ENCODE measurements at places on chromosomes 7 and 10. TPM values are rescaled to one million over a fixed set of nuclear protein-coding genes. Genes with fewer than 3 reads are reported as not detected.

DNA sequence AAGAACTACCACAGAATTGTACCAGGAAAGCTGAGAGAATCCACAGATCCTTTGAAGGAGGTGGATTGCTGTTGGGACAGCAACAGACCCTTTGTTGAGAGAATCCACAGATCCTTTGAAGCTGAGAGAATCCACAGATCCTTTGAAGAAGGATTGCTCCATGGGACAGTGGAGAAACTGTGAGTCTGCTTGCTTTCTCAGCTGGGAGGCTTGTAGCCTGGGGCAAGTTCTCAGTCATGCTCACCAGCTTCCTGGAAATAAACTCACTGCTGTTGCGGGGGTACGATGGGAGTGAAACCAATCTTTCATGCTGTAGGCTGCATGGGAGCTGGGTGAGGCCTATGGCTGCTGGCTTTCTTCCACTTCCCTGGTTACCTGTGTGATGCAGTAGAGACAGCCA is 106.3 kb downstream of the C7orf25 start:
- no peak for DNase-seq
- H3K27ac ChIP-seq, result no peak overlapping the region
- no peaks in the 10 kb centered on the region for H3K36me3 ChIP-seq
- no peak overlapping the region for H3K4me3 ChIP-seq
- H3K4me1 ChIP-seq, result no peaks in the 10 kb centered on the region

DNA sequence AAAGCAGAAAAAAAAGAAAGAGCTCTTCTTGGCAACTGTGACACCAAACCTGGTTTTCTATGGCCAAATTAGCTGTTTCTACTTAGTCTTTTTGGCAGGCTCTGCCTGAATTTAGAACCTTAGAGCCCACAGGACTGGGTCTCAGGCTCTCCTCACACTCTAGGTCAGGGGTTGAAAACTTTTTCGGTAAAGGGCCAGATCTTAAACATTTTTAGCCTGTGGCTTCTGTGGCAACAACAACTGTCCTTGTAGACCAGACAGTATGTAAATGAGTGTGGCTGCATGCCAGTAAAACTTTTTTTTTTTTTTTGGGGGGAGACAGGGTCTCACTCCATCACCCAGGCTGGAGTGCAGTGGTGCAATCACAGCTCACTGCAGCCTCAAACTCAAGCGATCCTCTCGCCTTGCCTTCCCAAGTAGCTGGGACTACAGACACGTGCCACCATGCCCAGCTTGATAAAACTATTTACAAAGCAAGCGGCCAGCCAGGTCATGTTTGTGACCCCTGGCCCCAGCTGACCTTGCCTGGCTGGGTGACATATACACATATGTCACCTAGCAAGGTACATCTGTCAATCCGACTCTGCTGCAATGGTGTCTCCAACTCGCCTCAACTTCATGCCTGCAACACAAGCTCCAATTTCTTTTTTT is 17.4 kb downstream of the KPNA7 start:
- H3K36me3 ChIP-seq, result no peaks in the 10 kb centered on the region
- H3K27ac ChIP-seq, result no peak overlapping the region
- no peak for DNase-seq
- no peak overlapping the region for H3K4me3 ChIP-seq
- H3K27me3 ChIP-seq, result no peaks in the 10 kb centered on the region
- H3K4me1 ChIP-seq, result no peaks in the 10 kb centered on the region

DNA sequence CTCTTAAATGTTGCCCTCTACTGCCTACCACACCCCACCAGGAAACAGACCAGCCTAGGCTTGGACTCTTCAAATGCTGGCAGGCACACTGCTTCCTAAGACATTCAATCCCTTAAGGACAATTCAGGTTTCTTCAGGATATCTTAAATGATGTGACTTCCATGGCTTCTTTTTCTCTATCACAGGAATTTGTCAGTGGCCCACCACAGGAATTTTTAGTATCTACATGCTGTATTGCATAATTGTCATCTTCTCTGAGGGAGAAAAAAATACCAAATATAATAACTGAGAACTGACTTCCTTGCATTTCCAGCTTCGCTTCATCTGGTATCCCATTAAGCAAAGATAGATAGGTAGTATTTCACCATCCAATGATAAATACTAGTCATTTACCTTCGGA is 129.3 kb downstream of the WNT2 start:
- H3K4me1 ChIP-seq, result no peaks in the 10 kb centered on the region
- peaks cover 32% of the 10 kb centered on the region for H3K36me3 ChIP-seq
- no peak overlapping the region for H3K4me3 ChIP-seq
- no peaks in the 10 kb centered on the region for H3K27me3 ChIP-seq
- no peak for DNase-seq
- H3K27ac ChIP-seq, result no peak overlapping the region

GRCh38 chr7:84682543-84682942 is 488.0 kb upstream of the SEMA3A start:
- no peaks in the 10 kb centered on the region for H3K4me1 ChIP-seq
- H3K4me3 ChIP-seq, result no peak overlapping the region
- H3K27ac ChIP-seq, result no peak overlapping the region
- H3K27me3 ChIP-seq, result no peaks in the 10 kb centered on the region
- H3K36me3 ChIP-seq, result no peaks in the 10 kb centered on the region

The KIF11 gene
- 1.6 TPM for total RNA-seq

The XRCC2 gene
- 0.44 TPM for total RNA-seq

DNA sequence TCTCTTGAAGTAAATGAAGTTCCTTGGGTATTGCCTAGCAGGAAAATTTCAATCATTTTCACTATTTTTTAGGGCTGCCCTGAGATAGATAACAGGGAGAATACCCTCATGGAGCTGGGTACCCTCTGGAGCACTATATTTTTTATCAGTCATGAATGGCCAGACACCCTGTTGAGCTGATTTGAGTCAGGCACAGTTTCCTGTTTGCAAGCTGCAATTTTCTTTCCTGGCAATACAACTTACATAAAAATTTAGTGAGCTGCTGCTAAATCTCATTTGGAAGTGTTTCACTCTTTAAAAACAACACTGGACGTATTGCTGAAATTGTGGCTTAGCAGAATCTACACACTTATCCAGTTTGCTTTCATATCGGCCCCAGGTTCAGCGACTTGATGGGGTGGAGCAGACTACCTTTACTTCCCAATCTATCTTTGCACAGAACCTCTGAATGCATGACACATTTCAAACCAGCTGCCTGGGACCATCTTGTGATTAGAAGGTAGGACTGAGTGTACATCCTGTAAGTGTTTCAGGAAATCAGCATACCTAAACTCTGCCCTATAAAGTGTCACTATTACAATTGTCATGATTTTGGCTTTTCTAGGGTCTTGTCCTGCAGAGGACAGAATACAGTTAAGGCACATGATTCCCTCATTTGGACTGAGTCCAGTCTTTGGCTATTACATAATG is 125.7 kb upstream of the FAM3C start:
- H3K36me3 ChIP-seq, result no peaks in the 10 kb centered on the region
- no peak overlapping the region for H3K27ac ChIP-seq
- no peak for DNase-seq
- H3K4me3 ChIP-seq, result no peak overlapping the region
- no peaks in the 10 kb centered on the region for H3K27me3 ChIP-seq

- no peak for DNase-seq
- H3K4me1 ChIP-seq, result peaks cover 10% of the 10 kb centered on the region
- peak overlapping the region; percentile 19 for H3K27ac ChIP-seq
- no peaks in the 10 kb centered on the region for H3K27me3 ChIP-seq
- H3K36me3 ChIP-seq, result no peaks in the 10 kb centered on the region
Measured at GRCh38 chr10:22597138-22597537, 117.2 kb downstream of the PIP4K2A start.

- H3K4me3 ChIP-seq, result no peak overlapping the region
- no peaks in the 10 kb centered on the region for H3K27me3 ChIP-seq
- H3K4me1 ChIP-seq, result peaks cover 2% of the 10 kb centered on the region
- no peak for DNase-seq
Measured at GRCh38 chr7:70477036-70478010, 654.6 kb upstream of the GALNT17 start.

The ARHGAP21 gene
- 74.3 TPM for total RNA-seq

DNA sequence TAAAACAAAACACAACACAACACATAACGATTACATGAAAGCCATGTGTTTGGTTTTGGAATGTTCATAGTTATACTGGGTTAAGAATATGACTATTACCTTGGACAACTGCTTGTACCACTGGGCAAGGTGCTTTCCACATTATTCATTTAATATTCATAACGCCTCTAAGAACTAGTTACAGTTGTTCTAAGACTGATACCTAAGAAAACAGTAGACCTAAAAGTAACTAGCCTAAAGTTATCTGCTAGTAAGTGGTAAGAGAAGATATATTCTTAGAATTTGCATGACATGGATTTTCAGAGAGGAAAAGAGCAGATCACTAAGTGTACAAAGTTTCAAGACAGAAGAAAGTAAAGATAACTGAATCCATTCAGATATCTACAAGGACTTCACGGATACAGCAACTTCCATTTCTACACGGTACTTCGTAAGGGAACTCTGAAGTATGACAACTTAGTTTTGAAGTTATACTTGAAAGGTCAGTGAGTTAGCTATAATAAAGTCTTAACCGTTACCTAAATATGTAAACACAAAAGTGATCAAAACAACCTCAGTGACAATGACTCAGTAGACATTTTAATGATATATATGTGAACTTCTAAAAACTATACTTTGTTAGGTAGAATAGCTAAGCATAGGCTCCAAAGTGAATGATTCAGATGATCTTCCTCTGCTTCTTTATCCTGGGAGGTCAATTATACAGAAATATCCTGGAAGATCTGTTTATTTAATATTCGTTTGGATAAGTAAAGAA is 65.1 kb downstream of the MINDY3 start:
- H3K27me3 ChIP-seq, result no peaks in the 10 kb centered on the region

GRCh38 chr7:149662591-149663095 is 110.7 kb downstream of the ZNF467 start:
- H3K4me1 ChIP-seq, result no peaks in the 10 kb centered on the region
- H3K36me3 ChIP-seq, result no peaks in the 10 kb centered on the region
- no peak overlapping the region for H3K27ac ChIP-seq
- H3K4me3 ChIP-seq, result no peak overlapping the region
- no peak for DNase-seq

The AKR1C3 gene
- 61.8 TPM for total RNA-seq

- H3K27ac ChIP-seq, result no peak overlapping the region
- H3K4me3 ChIP-seq, result no peak overlapping the region
- no peaks in the 10 kb centered on the region for H3K27me3 ChIP-seq
- no peaks in the 10 kb centered on the region for H3K36me3 ChIP-seq
- no peak for DNase-seq
Measured at GRCh38 chr7:28725045-28725642, 233.0 kb downstream of the TRIL start.

The COX19 gene
- total RNA-seq, result 14.7 TPM

DNA sequence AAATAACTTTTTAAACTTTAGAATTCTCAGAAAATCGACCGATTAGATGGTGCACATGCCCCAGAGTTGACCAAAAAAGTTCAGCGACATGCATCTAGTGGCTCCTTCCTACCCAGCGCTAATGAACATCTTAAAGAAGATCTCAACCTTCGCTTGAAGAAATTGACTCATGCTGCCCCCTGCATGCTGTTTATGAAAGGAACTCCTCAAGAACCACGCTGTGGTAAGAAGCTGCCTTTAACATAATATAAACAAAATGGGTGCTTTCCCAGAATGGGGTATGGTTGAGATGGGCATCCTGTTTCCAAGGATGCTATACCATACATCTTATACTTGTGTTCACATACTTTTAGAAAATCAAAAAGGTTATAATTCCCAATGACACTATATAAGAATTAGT is 24.6 kb downstream of the GLRX3 start:
- no peak for DNase-seq
- H3K36me3 ChIP-seq, result no peaks in the 10 kb centered on the region
- no peak overlapping the region for H3K27ac ChIP-seq
- no peaks in the 10 kb centered on the region for H3K27me3 ChIP-seq
- no peak overlapping the region for H3K4me3 ChIP-seq

- H3K27me3 ChIP-seq, result no peaks in the 10 kb centered on the region
- no peaks in the 10 kb centered on the region for H3K4me1 ChIP-seq
- no peak overlapping the region for H3K27ac ChIP-seq
- DNase-seq, result no peak
- no peaks in the 10 kb centered on the region for H3K36me3 ChIP-seq
- no peak overlapping the region for H3K4me3 ChIP-seq
Measured at GRCh38 chr7:134197345-134197744, 70.2 kb downstream of the LRGUK start.

- no peaks in the 10 kb centered on the region for H3K36me3 ChIP-seq
- no peak for DNase-seq
- H3K4me3 ChIP-seq, result no peak overlapping the region
Measured at GRCh38 chr7:85719981-85720953, 533.4 kb upstream of the SEMA3D start.

- H3K4me1 ChIP-seq, result no peaks in the 10 kb centered on the region
- DNase-seq, result no peak
- H3K27ac ChIP-seq, result no peak overlapping the region
- no peaks in the 10 kb centered on the region for H3K27me3 ChIP-seq
Measured at GRCh38 chr7:18287482-18287881, 208.1 kb upstream of the HDAC9 start.

DNA sequence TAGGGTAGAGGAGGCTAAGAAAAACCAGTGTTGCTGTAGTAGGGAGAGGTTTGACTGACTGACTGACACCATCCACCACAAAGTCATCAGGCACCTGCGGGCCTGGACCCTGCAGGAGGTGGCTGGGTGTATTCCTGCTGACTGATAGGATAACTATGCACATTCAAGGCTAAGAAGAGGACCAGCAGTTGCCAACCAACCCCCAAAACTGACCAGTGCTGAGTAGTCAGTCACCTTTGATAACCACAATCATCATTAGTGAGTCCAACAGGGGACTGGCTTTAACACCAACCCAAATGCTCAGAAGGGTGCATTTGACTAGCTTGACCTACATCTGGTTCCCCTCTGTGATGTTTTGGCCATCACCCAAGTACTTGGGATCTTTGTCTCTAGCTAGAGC is 30.5 kb downstream of the PLXNA4 start:
- no peak for DNase-seq
- no peaks in the 10 kb centered on the region for H3K27me3 ChIP-seq
- H3K4me3 ChIP-seq, result no peak overlapping the region

DNA sequence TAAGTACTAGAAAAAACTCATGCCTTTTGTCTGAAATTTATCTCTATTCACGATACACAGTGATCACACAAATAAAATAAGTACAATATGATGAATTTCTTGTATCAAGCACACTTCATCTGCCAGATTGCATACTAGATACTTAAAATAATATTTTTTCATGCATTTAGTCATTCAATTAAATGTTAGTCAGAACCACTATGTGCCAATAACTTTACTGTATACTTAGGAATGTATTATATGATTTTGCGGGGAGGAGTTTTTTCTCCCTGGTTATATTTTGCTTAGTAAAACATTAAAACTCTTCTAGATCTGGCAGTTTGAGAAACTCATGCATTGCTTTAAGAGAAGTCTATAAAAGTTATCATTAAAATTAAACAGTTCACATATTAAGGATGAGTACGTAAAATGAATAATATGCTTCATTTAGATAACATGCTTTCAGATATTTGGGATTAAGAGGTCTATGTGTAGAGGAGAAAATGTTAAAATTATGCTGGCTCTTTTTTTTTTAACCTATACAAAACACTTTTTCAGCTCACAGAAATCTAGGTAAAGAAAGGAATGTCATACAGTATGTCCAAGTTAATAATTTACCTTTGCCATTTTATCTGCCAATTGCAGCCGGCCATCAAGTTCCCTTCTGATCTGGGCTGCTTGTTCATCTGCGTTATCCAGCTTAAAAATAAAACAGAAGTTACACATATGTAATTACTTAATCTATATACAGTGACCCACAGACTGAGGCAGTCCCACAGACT is 70.1 kb downstream of the RNF133 start:
- H3K36me3 ChIP-seq, result no peaks in the 10 kb centered on the region
- no peak overlapping the region for H3K27ac ChIP-seq

- no peaks in the 10 kb centered on the region for H3K27me3 ChIP-seq
- no peaks in the 10 kb centered on the region for H3K36me3 ChIP-seq
- no peak for DNase-seq
- H3K4me1 ChIP-seq, result no peaks in the 10 kb centered on the region
- H3K27ac ChIP-seq, result no peak overlapping the region
- H3K4me3 ChIP-seq, result no peak overlapping the region
Measured at GRCh38 chr7:45610019-45610418, 35.9 kb downstream of the ADCY1 start.
